Cardiac septum (tissue), 1 donor: ENCODE measurements at places on chromosomes 5 and 9. TPM values are rescaled to one million over a fixed set of nuclear protein-coding genes. Genes with fewer than 3 reads are reported as not detected.

The C5orf22 gene
- total RNA-seq, result 24.2 TPM

The CA9 gene
- total RNA-seq, result 0.48 TPM

- DNase-seq, result no peak
Observed at GRCh38 chr9:89593727-89594427, 10.9 kb upstream of the GADD45G start.

DNA sequence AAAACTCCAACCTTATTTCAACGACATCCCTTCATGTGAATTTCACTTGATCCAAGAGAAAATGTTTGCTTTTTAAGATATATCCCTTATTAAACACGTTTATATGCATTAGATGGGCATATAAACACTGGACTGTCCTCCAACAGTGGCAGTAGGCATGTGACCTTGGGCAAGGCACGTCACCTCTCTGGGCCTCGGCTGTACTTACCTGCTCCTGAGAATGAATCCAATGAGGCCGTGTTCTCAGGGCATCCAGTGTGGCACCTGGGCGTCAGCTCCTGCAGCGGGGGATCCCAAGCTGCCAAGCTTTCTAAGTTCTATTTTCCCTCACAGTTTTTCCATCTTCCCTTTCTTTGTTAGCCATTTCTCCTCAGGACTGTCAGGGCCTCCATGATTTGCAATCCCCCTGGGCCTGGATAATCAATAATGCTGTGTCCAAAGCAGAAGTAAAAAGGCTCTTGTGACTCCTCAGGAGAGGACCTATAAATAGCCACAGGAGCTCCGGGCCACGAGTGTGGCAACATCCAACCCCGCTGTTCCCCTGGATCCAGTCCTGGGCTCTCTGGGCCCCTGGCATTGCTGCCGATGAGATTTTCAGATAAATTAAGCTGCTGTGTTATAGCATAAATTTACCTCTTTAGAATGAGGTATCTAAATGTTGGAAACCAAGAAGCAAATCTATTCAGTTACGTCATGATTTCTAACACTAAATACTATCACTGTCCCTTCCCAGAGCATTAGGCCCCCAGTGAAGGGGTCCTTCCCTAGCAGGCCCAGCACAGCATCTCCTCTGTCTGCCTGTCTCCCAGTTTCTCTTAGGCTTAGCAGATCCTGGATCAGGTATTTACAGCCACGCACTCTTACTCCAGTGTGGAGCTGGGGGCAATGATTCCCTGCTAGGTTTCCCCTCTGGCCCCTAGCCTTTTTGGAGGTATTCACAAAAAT lies 76.8 kb downstream of the PTPN3 start:
- no peak for DNase-seq

DNA sequence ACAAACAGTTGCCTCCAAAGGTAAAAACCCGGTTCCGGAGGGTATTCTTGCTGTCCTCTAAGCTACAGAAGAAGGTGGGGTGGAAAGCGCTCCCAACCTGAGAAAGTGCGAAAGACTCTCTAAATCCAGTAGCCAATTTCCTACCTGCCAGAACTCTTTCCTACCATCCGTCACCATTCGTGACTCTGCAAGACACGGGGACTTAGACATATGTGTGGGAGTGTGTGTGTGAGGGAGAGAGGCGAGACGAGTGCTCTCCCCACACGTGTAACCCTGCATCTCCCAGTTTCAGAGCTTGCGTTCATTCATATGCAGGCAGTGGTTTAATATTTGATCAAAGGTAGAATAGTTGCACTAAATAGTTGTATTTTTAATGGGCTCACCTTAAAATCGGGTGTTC lies 473 bp upstream of the GABRA1 start:
- DNase-seq, result no peak

- no peak for DNase-seq
Observed at GRCh38 chr5:137395011-137395755, 103.9 kb downstream of the SPOCK1 start.

The GMCL2 gene
- not detected for total RNA-seq

DNA sequence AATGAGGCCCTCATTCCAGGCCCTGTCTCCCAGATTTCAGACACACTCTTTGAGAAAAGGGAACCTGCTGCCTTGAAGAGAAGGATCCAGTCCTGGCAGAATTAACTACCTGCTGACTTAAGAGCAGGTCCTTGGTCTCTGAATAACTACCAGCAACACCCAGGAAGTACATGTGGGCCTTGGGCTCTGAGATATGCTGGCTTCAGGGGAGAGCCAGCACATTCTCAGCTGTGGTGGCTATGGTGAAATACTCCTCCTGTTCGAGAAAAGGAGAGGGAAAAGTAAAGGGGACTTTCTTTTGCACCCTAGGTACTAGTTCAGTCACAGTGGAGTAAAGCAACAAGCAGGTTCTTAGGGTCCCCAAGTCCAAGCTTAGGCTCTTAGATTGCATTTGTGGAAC lies 120.0 kb downstream of the HMHB1 start:
- DNase-seq, result no peak

DNA sequence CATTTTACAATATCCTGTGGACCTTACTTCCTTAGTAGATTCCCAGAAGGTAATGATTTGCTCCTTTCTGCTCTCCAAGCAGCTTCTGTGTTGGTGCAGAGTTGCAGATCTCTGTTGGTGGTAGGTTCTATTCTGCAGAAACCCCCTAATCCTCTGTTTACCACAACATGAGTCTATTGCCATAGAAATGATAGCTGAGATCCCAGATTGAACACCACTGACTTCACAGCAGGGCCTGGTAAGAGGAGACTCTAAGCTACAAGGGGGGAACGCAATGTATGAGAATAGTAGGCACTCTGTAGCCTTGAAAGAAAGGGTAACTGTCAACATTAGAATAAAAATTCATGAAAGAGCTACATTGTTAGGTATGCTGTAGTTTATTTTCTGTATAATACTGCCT lies 59.5 kb downstream of the MUSK start:
- no peak for DNase-seq

The SLC34A3 gene
- not detected for total RNA-seq

The AFF4 gene
- 59.1 TPM for total RNA-seq

The SOHLH1 gene
- total RNA-seq, result not detected

DNA sequence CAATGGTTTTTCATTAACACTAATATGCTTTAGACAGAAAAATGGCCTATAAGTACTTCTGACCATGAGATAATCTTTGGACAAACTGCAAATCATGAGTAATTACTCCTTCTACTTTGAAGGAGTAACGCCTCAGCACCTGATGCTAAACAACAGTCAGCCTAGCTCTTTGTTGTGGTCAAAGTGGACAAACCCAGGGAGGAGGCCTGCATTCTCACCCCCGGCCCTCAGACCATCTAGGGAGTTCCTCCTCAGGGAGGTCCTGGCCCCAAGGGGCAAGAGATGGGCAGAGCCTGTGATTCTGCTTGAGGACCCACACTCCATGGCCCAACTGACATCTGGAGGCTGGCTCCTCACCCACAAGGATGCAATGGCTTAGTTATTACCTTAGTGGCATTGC lies 48.2 kb upstream of the ANGPTL2 start:
- no peak for DNase-seq

DNA sequence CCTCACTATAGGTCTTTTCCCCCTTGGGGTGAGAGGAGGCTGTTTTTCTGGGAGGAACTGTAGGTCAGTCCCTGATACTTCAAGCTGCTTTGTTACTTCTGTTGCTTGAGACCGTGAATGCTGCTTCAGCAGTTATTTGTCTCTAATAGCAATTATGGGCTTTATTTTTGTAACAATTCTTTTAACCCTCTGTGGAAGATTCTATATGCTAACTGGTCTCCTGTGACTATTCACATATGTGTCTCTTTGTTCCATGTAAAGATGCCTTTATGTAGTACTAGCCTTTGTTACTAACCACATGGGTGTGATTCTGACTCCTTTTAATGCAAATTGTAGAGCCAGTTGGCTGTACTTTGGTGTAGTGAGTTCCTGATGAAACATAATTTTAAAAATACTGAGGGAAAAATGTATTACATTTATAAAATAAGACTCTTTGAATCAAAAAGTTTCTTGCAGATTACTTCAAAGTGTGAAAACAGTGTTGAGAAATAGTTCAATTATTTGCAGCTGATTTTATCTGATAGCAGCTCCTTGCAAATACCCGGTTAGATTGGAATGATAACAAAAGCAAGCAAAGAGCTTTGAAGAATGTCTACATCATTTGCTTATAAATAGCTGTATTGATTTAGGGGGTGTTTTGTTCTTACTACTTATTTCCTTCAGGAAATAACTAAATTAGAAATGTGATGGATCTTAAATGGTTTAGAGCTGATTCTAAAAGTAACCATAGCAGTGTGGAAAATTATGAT lies 46.6 kb downstream of the ANGPTL2 start:
- DNase-seq, result no peak

DNA sequence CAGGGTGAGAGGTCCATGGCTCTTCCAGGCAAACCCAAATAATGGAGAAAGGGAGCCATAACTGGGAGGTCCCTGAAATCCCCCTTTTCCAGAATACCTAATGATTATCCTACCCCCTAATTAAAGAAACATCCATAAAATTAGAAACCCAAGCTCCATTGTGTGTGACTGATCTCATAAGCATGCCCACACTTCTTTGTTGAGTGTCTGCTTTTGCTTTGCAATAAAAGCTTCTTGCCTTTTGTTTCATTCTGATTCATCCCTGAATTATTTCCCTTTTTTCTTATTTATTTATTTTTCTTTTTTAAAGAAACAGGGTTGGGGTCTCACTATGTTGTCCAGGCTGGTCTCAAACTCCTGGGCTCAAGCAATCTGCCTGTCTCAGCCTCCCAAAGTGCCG lies 33.1 kb downstream of the BTF3 start:
- DNase-seq, result no peak

DNA sequence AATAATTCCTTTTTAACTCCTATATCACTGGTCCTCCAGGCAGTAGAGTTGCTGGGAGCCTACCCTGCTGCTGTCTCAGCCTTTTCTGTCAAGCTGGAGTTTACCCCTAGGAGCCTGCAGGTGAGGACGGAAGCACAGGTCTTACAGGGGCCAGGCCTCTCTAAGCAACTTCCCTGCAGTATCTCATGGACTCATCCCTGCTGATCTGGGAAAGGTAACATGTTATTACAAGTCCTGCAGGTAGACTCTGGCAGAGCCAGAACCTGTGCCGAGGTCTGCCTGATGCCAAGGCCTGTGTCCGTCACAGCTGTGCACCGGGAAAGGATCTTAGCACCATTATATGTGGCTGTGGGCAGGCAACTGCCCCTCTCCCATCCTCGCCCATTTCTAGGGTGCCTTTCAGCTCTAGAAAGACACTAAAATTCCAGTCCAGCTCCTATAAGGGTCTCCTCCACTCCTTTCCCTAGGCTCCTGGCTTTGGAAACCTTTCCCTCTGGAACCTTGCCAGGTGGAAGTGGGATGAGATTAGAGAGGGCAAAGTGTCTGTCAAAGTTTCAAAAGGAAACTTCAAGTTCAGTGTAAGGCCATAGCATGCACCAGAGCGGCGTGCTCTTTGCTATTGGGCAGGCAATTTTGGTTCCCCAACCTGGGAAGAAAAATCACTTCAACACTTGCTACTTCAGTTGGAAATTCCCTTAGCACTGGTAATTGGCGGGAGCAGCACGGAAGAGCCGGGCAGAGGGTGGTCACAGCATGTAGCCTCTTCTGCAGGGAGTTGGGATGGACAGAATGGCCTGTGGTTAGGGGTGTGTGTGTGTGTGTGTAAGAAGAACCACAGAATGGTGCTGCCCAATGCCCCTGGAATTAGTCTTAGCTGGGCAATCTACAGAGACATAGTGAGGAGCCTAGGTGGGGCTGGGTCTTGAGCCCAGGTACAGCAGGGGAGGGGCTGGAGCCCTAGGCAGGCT lies 17.5 kb downstream of the TMEM171 start:
- no peak for DNase-seq

DNA sequence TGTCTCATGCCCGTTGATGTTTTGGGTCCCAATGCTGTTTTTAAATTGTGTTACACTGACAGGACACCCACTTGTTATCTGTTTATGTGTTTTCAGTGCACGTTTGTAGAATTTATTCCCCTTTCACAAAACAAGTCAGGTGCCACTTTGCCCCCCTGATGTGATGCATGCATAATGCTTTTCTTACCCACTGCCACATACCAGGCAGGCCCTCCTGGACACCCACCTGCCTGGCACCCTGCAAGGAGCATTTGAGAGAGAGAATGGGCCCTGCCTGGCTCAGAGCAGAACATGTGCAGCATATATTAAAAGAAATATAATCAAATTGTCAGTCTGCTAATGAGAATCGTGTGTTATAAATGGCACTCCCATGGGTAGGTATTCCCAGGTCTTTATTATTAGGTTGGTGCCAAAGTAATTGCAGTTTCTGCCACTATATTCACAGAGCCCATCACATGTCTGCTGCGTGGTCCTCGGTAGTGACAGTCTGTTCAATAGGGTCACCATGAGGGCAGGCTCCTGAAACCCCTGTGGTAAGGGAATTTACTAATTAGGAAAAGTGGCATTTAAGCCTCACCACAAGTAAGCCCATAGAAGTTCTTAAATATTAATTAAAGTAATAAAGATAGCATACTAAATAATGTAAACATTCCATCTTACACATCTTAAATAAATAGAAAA lies 52.2 kb upstream of the CKMT2 start:
- DNase-seq, result no peak

The TAS2R1 gene
- not detected for total RNA-seq

GRCh38 chr5:94312298-94312697 lies 306.1 kb downstream of the KIAA0825 start:
- no peak for DNase-seq

The CCDC180 gene
- total RNA-seq, result 2.2 TPM

DNA sequence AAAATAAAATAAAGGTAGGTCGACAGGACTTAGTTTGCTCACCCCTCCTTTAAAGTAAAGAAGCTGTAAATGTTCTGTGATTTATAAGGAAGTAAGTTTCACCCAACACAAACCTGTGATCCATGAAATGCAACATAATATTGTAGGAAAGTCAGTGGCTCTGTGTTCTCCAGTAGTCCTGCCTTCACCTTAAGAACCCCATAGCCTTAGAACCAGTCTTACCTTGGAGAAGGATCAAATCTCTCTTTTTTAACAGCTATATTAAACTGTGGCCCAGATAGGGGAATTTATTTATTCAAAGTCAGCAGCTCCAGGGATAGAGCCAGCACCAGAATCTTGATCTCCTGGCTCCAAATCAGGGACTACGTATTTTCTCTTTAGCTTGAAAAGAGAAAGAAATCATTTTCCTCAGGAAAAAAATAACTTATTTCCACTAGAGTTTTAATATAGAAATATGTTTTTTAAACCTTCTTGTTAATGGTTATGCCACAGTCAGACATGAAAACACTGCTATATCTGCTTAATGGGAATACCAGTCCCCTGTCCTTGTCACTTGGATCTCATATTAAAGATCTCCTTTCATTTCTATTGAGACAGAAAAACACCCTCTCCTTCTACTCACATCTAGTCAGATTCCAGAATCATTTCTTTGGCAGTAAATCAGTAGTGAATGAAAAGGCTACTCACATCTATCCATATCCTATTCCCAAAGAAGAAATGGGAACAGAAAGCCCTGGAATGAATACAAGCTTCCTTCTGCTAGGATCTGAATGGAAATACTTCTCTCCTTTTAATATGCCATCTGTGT lies 269.2 kb upstream of the TNC start:
- DNase-seq, result no peak

The FBN2 gene
- total RNA-seq, result 7.1 TPM

The SLC46A2 gene
- 0.16 TPM for total RNA-seq

The CATSPER3 gene
- total RNA-seq, result 0.54 TPM

GRCh38 chr5:131795228-131795627 lies 1.6 kb downstream of the FNIP1 start:
- DNase-seq, result no peak

GRCh38 chr5:219460-219863 lies 1.3 kb downstream of the SDHA start:
- no peak for DNase-seq
